ENCODE measurements at places on chromosomes 11 and 22.

DNA sequence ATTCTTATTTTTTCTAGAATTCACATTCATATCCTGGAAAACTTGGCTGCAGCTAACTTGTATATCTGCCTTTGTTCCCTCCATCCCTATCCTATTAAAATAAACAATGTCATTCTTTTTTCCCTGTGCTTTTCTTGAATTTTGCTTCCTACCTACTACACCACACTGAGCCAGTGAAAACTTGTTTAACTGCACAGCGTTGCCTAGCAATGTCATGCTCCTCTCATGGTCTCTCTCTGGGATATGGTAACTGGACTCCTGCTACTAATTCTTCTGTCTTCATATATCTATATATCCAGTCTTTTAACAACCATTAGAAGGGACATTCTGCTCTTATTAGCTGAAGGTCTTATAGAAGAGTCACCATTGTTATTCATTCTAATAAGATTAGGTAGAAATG lies 434.4 kb downstream of the METTL15 start:
- DNase-seq = no peak

GRCh38 chr11:117610901-117611300 lies 186.1 kb downstream of the DSCAML1 start:
- no peak for DNase-seq

DNA sequence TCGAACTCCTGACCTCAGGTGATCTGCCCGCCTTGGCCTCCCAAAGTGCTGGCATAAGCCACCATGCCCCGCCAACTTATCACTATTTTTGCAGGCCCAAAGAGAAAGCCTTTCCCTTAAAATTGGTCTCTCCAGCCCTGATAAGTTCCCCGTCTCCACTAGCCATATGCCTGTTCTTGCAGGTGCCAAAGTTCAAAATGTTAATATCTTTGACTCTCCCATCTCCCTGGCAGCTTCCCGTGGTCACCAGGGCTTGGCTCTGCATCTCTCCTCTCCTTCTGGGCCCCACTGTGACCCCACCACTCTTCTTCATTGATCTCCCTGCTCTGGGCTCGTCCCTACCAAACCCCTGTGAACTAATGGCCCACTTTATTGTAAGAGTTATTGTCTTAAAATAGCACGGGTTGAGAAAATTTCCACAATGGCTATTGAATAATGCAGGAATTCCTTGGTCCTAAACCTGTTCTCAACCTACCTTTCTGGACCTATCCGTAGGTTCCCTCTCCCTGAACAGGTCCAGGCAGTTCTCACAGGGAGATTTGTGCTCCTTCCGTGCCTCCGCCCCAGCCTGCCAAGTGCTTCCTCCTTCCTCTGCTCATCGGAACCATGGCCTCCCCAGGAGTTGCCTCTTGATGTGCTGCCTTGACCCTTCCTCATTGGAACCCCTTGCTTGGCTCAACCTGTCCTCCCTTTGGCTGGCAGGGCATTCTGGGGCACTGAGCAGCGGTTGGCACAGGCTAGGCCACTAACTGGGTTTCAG lies 147.5 kb downstream of the DSCAML1 start:
- no peak for DNase-seq

DNA sequence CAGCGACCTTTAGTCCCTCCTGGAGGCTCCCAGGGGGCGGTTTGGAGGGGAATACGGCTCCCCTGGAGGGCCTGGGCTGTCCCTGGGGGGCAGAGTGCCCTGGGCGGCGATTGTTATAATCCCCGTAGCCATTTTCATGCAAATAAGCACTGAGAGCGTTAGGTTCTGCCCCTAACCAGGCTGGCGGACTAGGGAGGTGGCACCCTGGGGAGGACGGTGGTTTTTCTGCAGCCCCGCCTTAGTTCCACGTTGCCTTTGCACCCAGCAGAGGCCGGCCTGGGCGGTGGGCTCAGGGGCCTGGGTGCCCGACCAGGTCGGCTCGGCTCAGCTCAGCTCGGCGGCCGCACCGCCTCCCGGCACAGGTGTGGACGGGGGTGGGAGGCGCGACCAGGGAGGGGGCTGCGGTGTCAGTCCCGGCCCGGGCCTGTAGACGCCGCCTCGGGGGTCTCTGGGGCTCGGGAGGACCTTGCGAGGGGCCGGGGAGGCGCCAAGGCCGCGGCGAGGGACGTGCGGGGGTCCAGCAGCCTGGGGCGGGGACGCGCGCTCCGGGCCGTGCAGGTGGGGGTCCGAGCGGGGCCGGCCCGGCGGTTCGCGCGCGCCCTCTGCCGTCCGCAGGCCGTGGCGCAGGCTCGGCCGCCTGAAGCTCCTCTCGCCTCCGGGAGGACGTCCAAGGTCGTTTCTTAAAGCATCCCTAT lies 2.3 kb upstream of the DUSP8 start:
- DNase-seq = peak; percentile 59

- no peak for DNase-seq
Measured at GRCh38 chr11:7165911-7166310, 77.1 kb downstream of the RBMXL2 start.

GRCh38 chr11:15113381-15113780 lies 1.3 kb upstream of the INSC start:
- peak; percentile 90 for DNase-seq

DNA sequence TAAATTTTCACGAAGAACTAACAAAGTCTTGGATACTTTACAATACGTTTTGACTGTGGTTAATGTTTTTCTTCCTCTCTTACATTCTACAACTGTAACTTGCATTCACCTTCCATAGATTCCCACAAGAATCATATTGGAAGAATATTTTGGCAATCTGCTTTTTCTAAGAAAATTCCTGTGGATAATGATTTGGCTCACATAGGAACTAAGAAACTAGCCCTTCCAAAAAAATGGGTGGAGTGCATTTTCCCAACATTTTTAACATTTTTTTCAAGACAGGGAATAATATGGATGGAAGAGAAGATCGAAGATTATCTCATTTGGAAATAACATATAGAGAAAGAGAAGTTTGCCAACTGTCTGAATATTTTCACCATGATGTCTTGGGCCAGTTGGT lies 256.9 kb upstream of the POU2AF2 start:
- no peak for DNase-seq

- DNase-seq = no peak
Measured at GRCh38 chr11:13143486-13144297, 133.9 kb upstream of the BMAL1 start.

DNA sequence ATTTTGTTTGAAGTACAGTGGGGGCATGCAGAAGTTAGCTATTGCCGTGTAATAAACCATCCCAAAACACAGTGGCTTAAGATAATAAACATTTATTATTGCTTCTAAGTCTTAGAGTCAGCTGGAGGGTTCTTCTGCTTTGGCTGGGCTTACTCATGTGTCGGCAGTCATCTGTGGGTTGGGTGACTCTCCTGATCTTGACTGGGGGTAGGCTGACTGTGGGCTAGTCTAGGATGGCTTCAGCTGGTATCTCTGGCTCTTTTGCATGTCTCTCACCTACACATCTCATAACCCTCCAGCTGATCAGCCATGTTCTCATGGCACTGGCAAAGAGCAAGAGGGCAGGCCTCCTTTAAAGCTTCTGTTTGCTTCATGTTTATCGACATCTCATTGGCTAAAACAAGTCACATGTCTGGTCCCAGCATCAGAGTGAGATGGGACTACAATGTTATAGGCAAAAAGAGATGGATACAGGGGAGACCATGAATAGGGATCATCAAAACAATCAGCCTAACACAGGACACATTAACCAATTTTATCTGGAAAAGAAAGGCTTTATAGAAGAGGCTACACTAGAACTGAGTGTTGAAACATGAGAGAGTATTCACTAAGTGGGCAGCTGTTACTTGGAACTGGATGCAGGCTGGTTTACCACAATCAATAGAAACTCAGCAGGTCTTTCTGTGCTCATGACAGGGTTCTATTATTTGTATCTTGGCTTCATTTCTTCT lies 5.1 kb downstream of the LRRC51 start:
- no peak for DNase-seq

DNA sequence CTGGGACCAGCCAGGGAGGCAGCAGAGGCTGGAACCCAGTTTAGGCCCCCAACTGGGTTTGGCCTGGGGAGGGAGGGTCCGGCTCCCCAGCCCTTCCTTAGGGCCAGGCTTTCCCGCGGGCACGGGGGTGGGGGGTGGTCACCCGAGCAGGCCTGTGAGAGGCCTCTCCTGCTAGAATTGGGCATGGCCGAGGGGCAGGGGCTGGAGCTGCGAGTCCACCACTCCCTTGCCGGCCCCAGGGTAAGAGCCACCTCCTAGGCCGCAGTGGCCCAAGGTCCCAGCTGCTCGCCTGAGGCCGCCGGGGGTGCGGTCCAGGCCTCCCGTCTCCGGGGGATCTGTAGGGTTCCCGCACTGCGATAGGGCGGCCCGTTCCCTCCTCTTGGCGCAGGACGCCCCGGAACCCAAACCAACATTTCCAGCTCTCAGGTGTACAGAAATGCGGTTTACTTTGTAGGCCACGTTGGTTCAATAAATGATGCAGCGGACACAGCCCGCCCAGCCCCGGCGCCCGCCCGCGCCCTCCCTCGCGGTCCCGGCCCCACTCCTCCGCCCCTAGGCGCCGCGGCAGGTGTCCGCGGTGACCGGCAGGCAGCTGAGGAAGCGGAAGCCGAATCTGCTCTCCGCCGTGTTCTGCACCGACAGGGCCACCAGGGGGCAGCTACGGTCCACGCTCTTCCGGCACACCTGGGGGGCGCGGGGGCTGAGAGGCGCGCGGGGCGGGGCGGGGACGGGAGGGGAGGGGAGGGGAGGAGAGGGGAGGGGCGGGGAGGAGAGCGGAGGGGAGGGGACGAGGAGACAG lies 5.9 kb downstream of the LMNTD2 start:
- DNase-seq = peak; percentile 55

DNA sequence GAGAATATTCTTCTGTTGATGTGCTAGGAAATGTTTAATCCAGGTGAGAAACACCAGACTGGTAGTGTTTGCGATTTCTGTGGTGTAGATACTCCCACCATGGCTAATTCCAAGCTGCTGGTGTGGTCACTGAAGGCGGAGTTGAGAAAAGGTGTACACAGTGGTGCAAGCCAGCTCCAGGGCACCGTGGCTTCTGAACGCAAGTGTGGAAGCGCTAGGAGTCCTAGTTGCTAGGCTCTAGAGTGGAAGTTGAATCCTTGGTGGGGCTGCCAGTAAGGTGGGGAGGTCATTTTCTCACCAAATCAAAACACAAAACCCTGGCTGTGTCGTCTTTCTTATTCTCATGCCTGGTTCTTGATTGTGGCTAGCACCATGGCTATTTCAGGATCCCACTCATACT lies 61.6 kb downstream of the ZBTB16 start:
- no peak for DNase-seq

- DNase-seq = peak; percentile 45
Measured at GRCh38 chr22:20022978-20023613, 2.2 kb downstream of the TANGO2 start.

GRCh38 chr11:121467965-121468364 lies 15.2 kb upstream of the SORL1-AS1 start:
- DNase-seq = no peak

DNA sequence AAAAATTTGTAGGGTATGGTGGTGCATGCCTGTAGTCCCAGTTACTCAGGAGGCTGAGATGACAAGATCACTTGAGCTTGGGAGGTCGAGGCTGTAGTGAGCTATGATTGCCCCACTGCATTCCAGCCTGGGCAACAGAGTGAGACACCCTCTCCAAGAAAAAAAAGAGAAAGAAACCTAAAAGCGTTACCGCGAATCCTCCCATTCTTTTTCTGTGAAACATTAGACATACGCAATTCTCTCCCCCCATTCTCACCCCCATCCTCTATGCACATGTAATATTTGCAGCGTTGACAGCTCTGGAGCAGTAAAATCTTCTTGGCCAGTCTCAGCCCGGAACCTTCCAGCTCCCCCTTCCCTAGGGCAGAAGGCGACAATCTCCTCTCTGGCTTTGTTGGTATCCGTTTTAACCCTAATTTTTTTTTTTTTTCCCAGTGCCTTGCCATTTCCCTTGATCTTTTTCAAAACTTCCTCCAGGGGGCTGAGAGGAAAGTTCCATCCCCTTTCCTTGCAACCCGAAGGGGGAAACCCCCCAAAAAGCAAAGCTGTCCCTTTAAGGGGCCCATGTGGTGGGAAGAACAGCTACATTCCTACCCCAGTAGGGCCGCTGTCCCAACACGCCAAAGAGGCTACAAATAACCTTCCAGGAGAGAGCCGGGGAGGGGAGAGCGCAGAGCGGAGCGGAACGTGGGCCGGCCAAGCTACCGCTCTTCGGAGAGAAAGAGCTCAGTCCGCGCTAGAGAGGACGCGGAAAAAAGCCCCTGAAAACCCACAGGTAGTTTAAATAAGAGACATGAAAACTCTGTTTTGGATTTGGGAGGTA lies 1.9 kb downstream of the LRP4 start:
- DNase-seq = peak; percentile 62

GRCh38 chr22:43743131-43743530 lies 69.0 kb downstream of the EFCAB6 start:
- no peak for DNase-seq

DNA sequence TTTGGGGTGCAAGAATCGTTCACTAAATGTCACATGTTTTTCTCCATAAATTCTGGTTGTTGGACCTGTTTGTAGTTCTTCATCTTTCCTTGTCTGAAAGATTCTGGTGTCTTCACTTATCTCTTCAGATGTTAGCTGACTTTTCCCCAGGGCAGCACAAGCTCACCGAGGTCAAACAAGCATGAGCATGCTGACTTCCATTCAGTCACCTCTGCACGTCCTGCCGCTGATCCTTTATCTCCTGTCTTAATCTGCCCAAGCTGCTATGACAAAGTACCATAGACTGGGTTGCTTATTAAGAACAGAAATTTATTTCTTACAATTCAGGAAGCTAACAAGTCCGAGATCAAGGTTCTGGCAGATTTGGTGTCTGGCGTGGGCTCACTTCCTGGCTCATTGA lies 800.6 kb downstream of the NTM start:
- no peak for DNase-seq

GRCh38 chr11:3904228-3904627 lies 48.8 kb downstream of the STIM1 start:
- no peak for DNase-seq

DNA sequence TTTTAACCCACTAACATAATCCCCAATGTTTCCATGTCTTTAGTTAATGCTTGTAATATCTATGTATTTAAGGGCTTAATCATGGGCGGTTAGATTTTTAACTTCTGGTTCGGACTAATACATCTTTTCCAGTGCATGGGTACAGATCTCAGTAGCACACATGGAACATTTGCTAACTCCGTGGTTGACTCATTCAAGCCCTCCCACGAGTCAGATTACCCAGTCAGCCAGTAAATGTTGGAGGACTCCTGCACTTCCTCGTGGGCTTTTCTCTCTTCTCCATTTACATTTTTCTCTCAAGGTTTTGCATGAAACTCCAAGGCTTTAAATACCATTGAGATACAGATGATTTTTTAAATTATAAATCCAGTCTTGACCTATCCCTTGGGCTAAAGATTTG lies 313.9 kb downstream of the ST3GAL4 start:
- no peak for DNase-seq

DNA sequence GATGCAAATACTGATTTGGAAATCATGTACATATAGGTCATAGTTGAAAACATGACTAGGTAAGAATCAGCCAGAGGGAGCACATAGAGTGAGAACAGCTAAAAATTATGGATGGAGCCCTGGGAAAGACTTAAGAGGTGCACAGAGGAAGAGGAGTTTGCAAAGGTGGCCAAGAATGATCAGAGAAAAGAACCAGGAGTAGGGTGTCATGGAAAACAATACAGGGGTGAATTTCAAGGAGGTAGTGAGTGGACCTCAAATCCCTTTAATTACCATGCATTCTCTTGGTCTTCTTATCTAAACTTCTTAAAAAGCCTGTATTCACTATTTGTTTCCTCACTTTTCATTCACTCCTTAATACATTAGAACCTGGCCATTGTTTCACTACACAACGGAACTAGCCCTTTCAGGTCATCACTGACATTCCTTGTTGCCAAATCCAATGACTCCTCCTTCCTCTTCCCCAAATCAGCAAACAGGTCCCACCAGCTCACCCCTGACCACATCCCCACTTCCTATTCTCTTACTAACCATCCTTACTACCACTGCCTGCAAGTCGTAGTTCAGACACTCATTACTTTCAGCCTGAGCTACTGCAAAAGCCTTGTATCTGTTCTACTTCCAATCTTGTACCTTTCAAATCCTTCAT lies 22.6 kb downstream of the BUD13 start:
- DNase-seq = peak; percentile 12

Data from Kasumi-1 (cell line).